Suppressor macrophage (primary cell): ENCODE measurements at places on chromosomes 1 and 21.

DNA sequence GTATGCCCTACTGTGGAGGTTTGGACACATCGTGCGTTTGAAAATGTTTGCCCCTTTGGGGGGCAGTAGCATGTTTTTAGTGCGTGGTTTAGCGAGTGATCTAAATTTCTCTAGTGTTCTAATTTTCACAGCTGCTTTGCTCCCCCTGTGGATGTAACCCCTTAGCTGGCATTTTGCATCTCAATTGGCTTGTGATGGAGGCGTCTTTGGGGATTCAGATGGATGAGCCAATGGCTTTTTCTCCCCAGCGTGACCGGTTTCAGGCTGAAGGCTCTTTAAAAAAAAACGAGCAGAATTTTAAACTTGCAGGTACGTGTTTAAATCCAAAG lies 836 bp downstream of the CDC7 start:
- DNase-seq: peak; percentile 31

GRCh38 chr1:78843111-78843510 lies 163.4 kb downstream of the ADGRL4 start:
- no peak for DNase-seq

DNA sequence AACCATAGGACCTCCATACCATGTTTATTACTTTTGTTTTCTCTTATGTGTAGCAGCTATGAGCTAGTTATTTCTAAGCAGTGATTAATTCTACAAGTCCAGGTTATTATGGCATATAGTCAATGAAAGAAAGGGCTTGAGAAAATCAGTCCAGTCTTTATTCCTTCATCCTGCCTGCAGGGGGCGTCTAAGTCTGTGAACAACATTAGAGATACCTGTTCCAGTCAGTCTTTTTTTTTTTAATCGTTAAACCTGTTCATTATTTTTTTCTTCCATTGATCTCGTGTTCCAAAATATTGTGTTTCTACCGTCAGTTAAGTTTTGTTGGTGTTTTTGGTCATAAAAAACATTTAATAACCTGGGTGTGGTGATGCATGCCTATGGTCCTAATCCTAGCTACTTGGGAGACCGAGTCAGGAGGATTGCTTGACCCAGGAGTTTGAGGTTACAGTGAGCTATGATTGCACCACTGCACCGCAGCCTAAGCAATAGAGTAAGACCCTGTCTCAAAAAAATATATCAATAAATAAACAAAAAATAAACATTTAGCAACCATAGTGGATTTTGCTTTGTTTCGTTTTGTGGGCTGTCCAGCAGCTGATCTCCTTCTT lies 29.4 kb upstream of the CD2 start:
- DNase-seq: peak; percentile 69

GRCh38 chr1:219325368-219325742 lies 151.7 kb downstream of the LYPLAL1 start:
- DNase-seq: no peak

- no peak for DNase-seq
Observed at GRCh38 chr21:45004481-45005247, 64.8 kb downstream of the SLX9 start.

DNA sequence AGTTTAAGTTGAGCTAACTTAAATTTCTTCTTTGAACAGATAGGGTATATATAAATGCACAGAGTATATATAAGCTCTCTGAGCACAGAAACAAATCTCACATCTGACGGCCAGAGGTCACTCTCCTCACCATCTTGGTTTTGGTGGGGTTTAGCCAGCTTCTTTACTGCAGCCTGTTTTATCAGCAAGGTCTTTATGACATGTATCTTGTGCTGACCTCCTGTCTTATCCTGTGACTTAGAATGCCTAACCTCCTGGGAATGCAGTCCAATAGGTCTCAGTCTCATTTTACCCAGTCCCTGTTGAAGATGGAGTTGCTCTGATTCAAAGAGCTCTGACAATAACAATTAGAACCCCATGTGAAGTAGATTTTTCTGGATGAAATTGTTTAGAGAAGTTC lies 1.6 kb upstream of the MOV10 start:
- DNase-seq: no peak

GRCh38 chr21:21530680-21531079 lies 532.5 kb downstream of the NCAM2 start:
- no peak for DNase-seq
